GM13977 (cell line): ENCODE measurements at places on chromosomes 1 and 21.

GRCh38 chr1:19569786-19570185 lies 74.3 kb upstream of the NBL1 start:
- no peak for DNase-seq

GRCh38 chr1:159653201-159653600 lies 61.2 kb downstream of the CRP start:
- no peak for DNase-seq

DNA sequence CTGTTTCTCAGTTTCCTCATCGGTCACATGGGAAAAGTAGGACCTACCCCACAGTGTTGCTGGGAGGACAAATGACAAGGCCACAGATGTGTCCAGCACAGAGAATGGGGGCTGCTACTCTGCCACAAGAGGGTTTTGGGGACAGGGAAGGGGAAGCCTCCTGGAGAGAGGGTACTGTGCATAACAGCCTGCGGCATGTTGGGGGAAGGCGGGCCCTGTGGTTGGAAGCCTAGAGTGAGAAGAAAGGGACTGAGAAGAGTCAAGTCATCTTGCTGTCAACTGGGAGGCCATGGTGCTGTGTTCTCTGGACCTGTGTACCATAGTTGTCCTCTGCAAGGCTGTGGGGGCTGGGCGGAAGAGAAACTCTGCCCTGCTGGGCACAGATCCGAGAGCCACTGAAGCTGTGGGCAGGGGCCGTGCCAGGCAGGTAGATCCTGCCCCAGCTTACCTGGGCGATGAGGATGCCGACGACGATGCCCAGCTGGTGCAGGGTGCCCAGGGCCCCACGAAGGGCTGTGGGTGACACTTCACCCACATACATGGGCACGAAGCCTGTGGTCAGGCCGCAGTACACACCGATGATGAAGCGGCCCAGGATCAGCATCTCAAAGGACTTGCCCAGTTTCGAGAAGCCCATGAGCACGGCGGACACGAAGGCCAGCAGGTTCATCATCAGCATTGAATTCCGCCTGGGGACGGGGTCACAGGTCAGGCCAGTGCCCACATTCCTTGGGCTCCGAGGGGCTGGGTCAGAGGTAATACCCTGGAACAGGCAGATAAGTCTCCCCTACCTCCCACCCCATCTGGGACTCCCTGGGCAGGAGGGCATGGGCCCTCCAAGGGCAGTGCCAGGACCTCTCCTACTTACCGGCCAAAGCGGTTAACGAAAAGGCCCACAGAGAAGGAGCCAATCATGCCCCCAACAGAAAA lies 28.2 kb downstream of the SLC2A1 start:
- DNase-seq = no peak

GRCh38 chr1:167221126-167221737 lies 546 bp downstream of the POU2F1 start:
- DNase-seq = peak; percentile 26

GRCh38 chr1:45009956-45010854 lies 919 bp downstream of the HECTD3 start:
- DNase-seq = no peak

DNA sequence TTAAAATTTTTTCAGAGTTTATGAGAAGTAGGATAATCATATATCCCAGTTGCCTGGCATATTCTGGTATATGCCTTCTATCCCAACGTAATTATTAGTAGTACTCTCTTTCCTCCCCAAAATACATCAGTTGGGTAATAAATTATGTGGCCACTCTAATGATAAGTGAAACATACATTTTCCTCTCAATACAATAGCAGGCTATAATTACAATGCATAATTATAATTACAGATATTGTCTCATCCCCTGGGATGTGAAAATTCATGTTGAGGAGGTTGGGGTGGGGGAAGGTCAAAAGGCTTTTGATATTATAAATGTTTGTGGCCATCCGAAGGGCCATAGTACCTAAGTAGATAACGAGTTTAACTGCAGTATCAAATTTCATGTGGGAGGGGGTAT lies 277.1 kb downstream of the ST6GALNAC3 start:
- no peak for DNase-seq

DNA sequence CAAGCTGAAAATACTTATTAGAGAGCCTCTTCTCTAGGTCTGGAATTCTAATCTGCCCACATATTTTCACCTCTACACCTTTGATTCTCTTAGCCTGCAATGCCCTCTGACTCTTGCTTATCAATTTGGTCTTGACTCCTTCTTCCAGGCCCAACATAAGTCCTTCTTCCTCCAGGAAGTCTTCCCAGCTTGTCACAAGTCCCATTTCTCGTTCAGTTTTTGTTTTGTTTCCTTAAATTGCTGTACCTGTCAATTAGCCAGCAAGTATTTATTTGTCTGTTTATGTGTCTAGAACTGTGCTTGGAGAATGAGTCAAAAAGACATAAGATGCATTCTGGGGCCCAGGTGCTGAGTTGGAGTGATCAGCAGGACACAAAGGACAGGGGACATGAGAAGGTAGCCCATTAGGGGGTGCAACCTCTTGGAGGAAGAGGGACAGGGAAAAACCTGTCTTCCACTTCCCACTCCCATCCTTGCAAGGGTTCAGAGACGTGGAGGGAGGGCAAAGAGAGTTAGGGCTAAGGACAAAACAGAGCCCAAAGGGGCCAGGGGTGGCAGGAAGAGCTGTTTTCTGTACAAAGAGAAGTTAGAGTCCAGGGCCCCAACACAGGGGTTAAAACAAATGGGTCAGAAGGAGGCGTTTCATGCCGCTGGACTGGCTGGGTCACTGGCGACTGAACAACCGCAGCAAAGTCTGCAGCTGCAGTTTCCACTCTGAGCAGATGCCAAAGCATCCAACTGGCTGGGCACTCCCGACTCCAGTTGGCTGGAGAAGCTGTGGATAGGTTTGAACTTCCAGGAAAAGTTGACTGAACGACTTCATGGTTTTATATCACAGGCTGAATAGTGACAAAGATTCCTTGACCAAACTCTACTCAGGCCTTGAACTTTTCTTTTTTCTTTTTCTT lies 10.7 kb upstream of the CNR2 start:
- DNase-seq = no peak
